ENCODE measurements at places on chromosomes 7 and 10.

GRCh38 chr10:126500866-126501265, 112.6 kb upstream of the ADAM12 start:
- DNase-seq = no peak

DNA sequence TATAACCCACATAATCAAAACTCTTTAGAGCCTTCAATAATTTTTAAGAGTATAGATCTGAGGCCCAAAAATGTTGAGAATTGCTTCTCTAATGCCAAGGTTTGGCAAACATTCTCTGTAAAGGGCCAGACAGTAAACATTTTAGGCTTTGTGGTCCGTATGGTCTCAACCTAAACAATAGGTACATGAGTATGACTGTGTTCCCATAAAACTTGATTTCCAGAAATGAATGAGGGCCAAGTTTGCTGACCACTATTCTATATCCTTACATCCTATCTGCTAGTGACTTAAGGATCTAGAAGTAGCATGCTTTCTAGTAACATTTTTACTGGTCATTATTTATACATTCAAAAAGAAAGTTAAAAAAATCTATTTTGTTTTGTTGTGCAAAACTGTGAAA, 58.9 kb downstream of the MPP7 start:
- no peak for DNase-seq

GRCh38 chr10:50566150-50566549, 57.6 kb downstream of the SGMS1 start:
- no peak for DNase-seq

GRCh38 chr7:39042670-39043069, 65.0 kb downstream of the POU6F2 start:
- DNase-seq = no peak

DNA sequence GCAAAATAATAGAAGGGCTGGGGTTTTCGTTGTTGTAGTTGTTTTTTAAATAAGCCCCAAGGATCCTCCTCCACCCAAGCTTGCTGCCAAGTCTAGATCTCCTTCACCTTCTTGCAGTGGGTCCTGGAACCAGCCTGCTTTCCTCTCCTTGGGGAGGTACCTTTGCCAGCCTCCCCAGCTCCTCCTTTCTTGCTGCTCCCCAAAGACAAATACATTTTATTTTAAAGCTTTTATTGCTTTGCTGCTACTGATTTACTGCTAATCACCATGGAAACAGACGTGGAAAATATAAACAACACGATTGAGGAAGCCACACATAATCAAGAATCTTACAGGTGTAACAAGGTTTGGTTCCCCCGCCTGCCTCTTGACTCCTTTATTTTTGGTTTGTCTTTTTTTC, 17.4 kb upstream of the SLF2 start:
- no peak for DNase-seq

DNA sequence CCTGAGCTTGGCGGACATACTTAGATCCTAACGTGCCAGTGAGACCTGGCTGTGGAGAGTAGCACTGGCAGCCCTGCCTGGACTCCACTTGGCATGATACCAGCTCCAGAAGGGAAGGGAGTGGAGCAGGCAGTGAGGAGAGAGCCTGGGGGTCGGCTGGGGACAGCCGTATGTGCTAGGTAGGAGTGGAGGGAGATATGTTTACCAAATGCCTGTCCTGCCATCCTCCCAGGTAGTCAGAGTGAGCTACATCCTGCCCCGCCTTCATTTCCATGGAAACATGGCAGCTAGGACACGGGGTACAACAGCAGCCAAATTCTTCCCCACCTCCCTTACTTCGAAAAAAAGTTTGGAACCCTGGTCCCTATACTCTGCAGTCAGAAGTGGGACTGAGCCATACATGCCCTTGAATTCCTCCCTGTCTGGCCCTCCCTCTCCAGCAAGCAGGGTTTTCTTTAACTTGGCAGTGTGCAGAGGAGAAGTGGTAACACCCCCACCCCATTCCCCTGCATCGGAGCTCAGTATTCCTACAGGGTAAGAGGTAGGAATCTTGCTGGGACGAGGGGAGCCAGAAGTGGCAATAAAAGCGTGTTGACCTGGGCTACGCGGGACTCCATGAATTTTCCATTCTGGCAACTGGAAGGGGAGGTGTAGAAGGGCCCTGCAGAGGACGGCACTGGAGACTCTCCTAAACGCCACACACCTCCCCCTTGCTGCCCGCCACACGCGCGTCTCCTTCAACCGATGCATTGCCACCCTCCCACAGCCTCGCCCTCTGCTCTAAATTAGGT, 20.0 kb upstream of the SMO start:
- DNase-seq = no peak

DNA sequence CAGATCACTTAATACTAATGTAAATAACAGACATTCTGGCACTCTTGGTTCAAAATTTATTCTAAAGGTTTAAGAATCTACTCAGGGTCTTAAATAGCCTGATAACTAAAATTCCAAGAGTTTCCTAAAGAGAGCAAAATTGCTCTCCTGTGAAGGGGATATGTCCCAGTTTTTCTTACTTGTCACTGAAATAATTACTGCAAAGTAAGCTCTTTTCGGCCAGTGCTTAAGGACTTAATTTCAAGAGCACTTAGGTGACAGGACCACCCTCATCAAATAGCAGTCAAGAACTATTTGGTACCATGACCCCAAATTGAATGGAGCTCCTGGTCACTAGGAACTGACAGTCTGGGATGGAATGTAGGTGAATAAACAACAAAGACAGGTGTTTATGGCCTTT, 1.8 kb upstream of the IMMP2L start:
- no peak for DNase-seq

- DNase-seq = no peak
Measured at GRCh38 chr7:84228526-84228925, 33.9 kb upstream of the SEMA3A start.

DNA sequence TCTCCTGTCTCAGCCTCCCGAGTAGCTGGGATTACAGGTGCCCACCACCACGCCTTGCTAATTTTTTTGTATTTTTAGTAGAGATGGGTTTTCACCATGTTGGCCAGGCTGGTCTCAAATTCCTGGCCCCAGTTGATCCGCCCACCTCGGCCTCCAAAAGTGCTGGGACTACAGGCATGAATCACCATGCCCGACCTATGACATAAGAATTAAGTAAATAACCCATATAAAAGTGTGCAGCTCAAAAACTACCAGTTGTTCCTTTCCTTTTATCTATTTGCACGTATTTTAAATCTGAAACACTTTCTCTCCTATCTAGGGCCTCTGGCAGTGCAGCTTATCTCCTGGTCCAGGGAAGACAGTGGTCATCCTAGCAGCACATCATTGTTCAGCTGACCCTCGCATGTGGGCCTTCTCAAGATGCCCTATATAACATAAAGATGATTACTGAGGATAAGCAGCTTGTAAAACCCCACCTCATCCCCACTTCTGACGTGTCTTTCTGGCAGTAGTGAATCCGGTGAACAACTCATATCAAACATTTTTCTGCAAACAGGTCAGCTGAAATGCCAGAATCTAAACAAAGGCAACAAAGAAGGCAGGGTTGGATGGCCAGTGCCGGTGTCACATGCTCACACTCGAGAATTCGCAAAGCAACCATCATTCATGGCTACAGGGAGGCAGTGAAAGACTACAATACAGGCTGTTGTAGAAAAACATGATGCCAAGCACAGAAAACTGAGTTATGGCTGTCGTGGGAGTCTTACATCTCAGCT, 36.0 kb upstream of the KCNIP2 start:
- peak; percentile 80 for DNase-seq

DNA sequence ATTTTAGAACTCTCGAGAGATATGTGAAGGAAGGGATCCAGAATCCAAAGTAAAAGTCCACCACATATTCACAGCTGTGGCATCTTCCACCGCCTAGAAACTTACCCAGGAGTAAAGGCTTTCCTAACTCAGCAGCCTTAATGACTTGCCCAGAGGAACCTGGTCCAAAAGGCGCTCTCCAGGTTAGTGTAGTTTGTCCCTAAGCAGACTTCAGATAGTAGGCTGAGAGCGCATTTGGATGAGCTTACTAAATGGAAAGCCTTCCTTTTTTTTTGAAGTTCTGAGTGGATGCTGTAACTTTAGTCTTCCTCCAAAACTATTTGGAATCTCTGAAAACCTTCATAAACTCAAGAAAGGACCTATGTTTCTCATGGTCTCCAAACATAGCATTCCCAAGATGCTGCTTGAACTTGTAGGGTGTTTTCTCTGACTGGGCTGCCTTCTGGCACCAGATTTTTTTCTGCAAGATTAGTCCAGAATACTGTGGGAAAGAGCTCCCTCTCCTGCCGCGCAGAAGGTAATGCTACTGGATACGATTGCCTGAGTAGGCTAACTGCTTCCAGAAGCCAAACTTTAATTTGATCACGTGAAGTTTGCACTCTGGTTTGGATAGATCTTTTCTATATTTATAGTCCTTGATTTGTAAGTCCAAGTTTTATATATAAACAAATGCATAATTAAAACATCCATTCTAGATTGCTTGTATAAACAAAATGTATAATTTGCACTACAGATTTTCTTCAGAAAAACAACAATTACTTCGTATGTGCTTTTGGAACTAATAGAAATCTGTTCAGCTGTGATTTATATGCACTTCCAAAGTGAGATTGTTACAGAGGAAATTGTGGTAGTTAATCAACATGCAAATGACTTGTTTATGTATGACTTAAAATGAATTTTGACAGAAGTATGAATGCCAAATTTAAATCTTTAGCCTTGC, 19.6 kb upstream of the GPR37 start:
- DNase-seq = peak; percentile 77

DNA sequence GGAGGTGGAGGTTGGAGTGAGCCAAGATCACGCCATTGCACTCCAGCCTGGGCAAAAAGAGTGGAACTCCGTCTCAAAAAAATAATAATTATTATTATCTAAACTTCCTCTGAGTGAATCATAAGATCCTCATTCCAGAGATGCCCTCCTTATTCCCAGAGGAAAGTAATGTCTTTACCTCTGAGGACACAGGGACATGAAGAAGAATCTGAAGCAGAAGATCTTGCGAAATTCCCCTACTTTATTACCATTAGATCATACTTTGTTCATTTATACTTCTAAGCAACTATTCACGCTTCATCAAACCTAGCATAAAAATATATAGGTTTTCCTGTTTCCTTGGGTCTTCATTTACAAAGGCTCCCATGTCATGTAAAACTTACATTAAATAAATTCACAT, 143.1 kb downstream of the ETV1 start:
- DNase-seq = no peak

- DNase-seq = no peak
Measured at GRCh38 chr10:101143345-101143630, 12.2 kb downstream of the TLX1 start.

DNA sequence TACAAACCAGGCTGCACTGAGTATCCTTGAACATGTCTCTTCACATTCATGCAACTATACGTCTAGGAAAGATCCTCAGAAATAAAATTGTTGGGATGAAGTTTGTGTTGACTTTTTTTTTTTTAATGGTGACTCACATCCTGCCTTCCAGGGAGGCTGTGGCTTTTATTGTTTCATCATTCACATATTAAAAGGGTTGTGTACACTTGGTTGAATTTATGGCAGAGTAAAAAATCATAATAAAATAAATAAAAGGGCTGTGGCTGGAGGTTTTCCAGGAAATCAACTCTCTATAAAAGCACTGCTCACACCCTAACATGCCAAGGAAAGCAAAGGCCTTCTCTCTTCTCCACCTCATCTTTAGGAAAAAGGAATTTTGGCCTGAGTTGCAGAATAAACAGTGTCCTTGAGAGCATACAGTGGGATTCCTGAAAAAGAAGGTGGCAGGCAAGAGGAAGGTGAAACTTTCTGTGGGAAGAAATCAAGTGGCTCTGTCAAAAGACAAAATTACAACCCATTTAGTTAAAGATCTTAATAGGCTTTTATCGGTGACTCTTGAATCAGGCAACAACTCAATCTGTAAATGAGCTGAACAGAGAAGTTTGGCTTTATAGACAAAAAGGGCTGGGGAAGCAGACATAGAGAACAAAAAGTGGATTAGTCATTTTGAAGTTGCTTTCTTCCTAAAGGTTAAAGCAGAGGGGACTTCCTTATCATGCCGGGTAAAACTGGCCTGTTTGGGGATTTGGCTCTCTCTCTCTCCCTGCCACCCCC, 41.6 kb upstream of the FHIP2A start:
- DNase-seq = no peak

GRCh38 chr7:113170591-113170990, 52.2 kb upstream of the SMIM30 start:
- no peak for DNase-seq

- DNase-seq = no peak
Measured at GRCh38 chr10:74752371-74753040, 73.9 kb upstream of the KAT6B start.

DNA sequence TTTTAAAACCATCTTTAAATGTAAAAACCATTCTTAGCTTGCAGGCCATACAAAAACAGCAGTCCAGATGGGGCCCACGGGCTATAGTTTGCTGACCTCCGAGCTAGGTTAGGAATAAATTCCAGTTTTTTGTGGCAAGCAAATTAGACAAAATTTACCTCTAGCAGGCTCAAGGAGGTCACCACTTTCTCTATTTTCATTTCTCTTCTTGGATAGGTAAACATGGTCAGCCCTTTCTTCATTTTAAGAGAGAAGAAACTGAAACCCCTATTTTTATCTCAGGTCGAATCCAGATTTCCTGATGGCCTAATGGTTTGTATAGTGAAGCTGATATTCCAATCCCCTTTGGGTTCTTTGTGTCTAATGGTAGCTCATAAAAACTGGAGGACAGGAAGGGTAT, 10.7 kb downstream of the IKZF5 start:
- DNase-seq = no peak

GRCh38 chr7:137880432-137880831, 33.7 kb upstream of the DGKI start:
- DNase-seq = no peak

DNA sequence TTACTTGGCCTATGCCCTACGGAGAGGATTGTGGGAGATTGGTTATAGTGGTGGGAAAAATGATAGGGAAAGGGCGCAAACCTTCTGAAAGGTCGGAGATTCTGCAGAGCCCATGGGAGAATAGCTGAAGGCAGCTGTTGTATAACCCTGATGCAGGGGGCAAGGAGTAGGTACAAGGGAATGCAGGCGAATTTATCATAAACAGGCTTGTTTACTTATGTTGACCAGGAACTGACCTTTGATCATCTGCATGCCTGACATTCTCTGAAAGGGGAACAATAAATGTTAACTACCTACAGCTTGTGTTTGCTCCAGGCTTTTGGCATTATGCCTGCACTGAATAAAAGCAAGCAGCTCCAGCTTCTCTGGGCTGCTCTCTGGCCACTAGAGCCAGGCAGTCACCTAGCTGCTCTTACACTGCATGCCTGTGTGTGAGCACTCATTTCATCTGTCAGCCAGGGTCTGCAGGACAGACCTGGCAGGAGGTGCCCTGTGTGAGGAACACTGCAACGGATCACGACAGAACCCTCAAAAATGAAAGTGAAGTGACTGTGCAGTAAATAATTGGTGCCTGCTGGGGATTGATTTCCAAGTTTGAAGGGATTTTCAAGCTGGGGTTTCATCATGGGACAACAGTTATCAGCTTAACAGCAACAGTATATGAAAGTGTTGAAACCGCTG, 31.1 kb upstream of the ABCA13 start:
- DNase-seq = no peak

- DNase-seq = no peak
Measured at GRCh38 chr7:73812996-73813395, 17.8 kb upstream of the CLDN4 start.

Measured in globus pallidus (tissue), 1 donor.